ENCODE measurements at places on chromosomes 1 and 21.
A peak's percentile ranks its signal among the peaks of the same experiment; 100 is the strongest.

- peak; percentile 86 for DNase-seq
These were observed 150.6 kb downstream of the MRPL39 start for GRCh38 chr21:25456672-25457071.

- no peak for DNase-seq
These were observed 35.5 kb upstream of the RUNX3 start for GRCh38 chr1:24965571-24965930.

GRCh38 chr1:33097762-33098161 is 16.8 kb downstream of the AZIN2 start:
- DNase-seq: no peak

DNA sequence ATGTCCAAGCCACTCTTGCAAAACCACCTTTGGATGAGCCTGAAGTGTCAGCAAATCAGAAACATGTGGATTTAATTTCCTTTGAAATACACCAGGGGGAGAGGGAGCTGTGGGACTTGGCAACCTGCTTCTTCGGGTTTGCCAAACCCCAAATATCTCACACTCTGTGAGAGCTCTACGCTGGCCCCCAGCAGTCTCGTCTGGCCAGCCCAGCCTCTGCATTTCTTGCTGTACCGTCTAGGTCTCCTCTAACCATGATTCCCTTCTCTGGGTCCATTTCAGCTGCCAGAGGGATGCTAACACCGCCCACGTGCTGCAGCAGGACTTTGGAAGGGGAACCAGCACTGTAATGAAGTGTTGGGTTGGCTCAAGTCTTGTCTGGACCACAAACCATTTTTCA is 114.6 kb downstream of the MRPS6 start:
- no peak for DNase-seq

- DNase-seq: no peak
These were observed 14.0 kb upstream of the MMEL1 start for GRCh38 chr1:2646837-2647236.

DNA sequence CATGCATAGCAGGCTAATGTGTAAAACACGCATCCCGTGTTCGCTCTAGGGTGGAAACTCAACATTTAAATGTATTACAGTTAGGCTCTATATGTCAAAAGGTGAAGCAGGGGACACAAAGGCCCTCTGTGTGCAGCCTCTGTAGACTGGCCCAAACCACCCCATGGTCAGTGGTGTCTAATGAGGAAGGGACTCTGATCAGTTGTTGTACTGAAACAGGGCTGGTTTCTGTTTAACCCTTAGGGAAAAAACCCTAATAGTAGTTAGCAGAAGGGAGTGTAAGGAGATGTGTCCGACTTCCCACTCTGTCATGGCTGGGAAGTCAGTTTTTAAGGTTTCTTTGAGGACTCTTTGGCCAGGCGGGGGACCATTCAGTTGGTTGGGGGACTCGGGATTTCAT is 21.5 kb upstream of the CD2 start:
- DNase-seq: no peak

- no peak for DNase-seq
These were observed 55.9 kb downstream of the SEC16B start for GRCh38 chr1:177913762-177914540.

DNA sequence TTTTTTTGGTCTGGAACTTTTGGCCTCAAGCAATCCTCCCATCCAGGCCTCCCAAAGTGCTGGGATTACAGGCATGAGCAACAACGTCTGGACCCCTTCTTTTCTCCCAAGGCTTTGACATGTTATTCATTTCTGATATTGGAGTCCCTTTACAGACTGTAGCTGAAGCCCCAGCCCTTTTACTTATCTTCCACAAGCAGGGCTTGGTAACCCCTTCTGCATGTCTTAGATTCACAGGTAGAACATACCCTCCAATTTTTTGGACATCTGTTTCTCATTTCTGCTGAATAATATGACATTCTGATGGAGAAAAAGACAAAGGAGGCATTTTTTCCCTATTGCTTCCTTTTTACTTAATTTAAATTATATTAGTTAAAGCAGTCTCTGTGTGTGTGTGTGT is 39.2 kb upstream of the RGS21 start:
- no peak for DNase-seq

- DNase-seq: no peak
These were observed 61.1 kb downstream of the OPTC start for GRCh38 chr1:203555076-203555475.

DNA sequence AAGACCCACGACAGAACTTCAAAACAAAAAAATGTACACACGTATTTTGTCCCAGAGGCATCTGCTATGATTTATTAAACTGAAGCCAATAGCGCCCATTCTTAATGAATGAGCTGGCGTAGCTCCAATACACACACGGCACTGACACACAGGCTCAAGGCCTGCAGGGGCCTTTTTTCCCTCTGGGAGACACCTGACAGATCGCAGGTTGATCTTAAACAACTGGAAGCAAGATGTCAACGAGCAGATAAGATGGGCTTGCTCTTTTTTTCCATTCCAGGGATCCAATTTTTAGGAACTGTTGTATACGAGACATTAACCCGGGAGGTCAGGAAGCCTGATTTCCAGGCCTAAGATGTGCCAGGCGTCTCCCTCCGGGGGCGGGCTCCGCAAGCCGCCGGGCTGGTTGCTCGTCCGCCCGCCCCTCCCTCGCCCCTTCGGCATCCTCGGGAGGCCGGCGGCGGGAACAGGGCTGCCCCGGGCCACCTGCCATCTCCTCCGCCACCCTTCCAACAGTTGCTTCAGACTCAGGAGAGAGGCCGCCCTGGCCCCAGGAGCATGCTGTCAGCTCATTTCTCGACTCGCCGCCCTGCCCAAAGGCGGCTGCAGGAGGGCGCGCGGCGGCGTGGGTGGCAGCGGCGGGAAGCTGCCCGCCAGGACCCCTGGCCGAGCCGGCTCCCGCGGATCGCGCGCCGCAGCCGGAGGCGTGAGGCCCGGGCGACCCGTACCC is 735 bp downstream of the TTC13 start:
- DNase-seq: peak; percentile 23

DNA sequence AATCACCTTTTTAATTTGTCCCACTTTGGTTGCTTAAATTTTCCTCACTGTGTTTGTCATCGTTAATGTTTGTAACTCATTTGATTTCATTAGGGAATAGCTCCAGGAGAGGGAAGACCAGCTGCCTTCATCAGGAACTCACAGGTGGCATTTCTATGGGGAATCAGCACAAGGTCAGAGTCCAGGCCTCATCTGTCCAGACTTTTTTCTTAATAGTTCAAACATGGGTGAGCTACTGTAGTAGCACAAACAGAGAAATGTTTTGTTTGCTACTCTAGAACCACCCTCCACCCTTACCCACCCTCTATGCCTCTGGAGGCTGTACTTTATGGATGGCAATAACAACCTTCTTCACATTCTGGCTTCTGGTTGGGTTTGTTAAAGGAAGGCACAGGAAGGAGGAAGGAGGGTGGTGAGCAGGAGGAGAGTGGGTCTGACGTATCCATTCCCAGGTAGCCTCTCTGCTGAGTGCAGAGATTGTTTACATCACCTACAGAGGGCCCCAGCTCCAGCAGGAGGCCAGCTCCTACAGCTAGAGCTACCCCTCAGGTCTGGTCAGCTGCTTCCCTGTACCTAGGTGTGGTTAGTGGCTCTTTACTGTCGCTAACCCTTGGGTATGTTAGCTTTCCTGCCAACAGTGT is 8.1 kb upstream of the TEDDM1 start:
- DNase-seq: no peak

- no peak for DNase-seq
These were observed 442.6 kb downstream of the DSCAM start for GRCh38 chr21:40404396-40404800.

GRCh38 chr1:83545066-83545862 is 453.7 kb downstream of the TTLL7 start:
- no peak for DNase-seq

- no peak for DNase-seq
These were observed 2.6 kb downstream of the PTAFR start for GRCh38 chr1:28173980-28174297.

DNA sequence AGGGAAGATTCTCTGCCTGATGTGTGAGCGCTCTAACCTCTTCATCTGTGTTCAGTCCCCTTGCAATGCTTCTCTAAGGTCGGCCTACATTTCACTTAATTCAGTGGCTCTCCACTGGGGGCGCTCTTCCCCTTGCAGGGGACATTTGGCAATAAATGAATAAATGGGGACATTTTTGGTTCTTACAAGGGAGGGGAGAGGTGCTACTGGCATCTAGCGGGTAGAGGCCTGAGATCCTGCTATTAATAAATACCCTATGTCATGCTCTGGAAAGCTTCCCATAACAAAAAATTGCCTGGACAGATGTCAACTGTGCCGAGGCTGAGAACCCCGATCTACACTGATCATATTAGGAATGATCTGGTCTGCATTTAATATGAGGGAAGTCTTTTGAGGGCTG is 25.9 kb upstream of the DNAJC11 start:
- DNase-seq: peak; percentile 55

- DNase-seq: peak; percentile 45
These were observed 28.2 kb downstream of the TCEANC2 start for GRCh38 chr1:54081306-54082270.

DNA sequence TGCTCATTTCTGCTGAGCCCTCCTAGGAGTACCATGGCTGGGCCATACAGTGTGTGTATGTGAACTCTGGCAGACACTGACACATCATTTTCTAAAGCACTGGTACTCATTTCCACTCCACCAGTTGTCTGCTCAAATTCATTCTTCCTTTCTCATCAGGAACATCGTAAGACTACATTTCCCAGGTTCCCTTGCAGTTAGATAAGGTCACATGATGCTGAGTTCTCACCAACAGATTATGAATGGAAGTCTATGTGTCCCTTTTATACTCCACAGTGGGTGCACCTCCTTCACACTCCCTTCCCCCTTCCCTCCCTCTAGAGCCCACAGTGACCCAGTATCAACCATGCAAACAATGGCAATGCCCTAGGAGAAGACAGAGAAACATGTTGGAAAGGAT is 38.3 kb upstream of the PAX7 start:
- no peak for DNase-seq

GRCh38 chr21:45556645-45557615 is 14.7 kb upstream of the SLC19A1 start:
- no peak for DNase-seq

DNA sequence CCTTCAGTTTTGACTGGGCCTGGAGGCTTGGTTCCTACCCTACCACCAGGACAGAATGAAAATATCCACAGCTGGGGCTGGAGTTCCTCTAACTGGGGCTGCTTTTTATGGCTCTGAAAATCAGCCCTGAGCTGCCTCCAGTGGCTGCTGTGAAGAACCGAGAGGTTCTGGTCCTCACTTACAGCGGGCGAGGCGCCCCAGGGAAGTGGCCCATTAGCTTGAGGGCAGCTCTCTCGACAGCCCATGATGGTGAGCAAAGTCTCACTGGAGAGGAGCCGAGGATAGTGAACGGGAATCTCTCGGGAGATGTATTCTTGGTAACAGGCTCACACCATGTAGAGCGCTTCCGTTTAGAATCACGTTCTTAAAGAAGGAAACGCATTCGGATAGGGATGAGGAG is 459.7 kb downstream of the KIF26B start:
- DNase-seq: no peak

- no peak for DNase-seq
These were observed 132.5 kb upstream of the GPR52 start for GRCh38 chr1:174315239-174315638.

- DNase-seq: no peak
These were observed 122.3 kb upstream of the ADAR start for GRCh38 chr1:154730259-154730658.

- DNase-seq: no peak
These were observed 14.3 kb downstream of the CEPT1 start for GRCh38 chr1:111154021-111154999.

DNA sequence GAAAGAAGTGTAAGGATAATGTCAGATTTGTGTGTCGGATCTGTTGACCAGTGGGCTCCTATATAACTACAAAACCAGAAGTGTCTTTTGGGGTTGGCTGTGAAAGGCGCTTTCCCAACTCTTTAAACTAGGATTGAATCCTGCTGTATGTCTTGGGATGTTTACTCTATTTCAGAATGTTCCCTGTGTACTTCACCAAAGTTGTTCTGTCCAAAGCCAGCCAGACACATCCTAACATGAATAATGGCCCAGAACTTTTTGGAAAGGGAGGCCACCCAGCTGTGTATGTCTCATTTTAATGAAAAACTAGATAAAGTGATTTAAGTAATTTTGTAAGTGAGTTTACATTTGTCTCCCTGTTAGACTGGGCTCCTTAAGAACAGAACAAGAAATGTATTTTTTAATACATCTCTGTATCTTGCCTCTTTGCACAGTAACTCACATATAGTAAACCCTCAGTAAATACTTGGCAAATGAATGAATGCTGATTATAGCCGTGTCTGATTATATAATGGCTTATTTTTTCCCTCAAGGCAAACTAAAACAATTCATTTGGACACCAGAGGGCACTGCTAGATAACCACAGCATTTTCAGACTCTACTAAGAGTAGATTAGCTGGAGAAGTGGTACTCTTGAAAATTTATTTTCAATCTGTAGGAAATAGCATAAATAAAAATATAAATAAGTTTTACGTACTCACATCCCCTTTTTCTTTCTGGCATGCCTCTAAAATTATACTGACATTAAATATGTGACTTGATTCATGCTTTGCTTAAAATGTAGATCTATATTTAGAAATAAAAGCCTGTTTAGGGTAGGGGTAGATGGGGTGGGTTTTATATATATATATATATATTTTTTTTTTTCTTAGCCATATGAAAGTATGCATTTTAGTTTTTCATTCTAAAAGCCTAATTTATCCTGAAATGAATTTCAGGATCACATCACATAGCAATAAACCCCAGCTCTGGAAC is 23.8 kb downstream of the TSEN15 start:
- peak; percentile 49 for DNase-seq

DNA sequence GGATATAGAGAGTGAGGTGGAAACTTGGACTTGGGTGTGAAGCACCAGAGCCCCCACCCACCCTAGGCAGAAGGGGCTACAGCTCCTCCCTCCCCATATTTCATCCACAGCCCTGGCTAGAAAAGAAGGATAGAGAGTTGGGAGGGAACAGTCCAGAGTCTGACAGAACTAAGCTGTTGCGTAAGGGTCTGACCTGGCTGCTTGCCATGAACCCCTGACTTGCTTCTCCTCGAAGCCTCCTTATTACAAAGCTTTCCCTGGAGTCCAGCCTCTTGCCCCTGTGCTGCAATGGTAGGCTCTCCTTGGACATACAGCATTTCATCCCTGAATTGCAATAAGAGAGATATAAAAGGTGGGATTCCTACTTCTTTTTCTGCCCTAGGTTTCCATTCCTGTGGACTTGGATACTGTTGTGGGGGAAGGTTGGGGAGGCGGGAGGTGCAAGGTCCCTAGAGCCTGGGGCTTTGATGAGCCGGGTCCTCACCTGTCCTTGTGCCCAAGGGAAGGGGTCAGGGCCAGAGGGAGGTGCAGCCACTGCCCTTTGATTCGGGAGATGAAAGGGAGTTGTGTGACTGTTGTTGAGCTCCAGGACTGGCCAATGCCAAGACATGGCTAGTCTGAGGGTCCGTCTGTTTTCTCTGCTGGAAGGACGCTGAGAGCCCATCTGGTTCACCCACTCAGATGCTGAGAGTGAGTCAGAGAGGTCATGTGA is 2.7 kb downstream of the RHBG start:
- no peak for DNase-seq

Data from CD4-positive, alpha-beta T cell treated with Interleukin-4 for 4 hours (primary cell).